ENCODE measurements at places on chromosomes 4 and X.

GRCh38 chr4:154622598-154622997 is 10.1 kb upstream of the FGG start:
- DNase-seq, result no peak

GRCh38 chr4:37749398-37749988 is 63.3 kb upstream of the RELL1 start:
- DNase-seq, result no peak

- no peak for DNase-seq
Observed at GRCh38 chr4:70714079-70714887, 7.5 kb upstream of the RUFY3 start.

DNA sequence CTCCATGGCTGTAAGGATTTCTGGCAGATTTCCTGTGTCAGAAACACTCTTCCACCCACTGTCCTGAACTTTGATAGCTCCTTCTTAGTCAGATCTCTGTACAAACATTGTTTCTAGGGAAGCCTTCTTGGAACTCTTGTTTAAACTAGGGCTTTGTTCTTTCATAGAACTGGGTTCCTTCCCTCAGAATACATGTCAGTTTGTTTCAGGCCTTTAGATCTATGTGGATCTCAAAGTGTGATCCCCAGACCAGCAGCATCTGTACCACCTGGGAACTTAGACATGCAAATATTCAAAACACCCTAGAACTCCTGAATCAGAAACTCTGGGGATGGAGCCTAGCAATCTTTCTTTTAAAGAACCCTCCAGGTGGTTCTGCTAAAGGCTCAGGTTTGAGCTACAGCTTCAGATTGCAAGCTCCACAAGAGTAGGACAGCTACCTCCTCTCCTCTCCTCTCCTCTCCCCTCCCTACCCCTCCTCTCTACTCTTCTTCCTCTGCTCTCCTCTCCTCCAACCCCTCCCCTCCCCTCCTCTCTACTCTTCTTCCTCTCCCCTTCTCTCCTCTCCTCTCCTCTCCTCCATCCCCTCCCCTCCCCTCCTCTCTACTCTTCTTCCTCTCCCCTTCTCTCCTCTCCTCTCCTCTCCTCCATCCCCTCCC is 12.7 kb downstream of the RASSF6 start:
- no peak for DNase-seq

DNA sequence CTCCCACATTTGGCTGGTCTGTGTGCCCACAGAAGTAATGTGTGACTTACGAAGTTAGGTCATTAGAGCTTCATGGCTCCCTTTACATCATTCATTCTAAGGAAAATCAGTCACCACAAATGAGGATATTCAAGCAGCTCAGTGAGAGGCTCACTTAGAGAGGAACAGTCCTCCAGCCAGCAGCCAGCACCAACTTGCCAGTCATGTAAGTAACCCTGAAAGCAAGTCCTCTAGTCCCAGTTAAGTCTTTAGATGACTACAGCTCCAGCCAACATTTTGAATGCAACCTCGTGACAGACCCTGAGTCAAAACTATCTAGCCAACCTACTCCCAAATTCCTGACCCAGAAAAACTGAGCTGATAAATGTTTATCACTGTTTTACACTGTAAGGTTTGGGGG is 71.3 kb downstream of the LRBA start:
- no peak for DNase-seq

DNA sequence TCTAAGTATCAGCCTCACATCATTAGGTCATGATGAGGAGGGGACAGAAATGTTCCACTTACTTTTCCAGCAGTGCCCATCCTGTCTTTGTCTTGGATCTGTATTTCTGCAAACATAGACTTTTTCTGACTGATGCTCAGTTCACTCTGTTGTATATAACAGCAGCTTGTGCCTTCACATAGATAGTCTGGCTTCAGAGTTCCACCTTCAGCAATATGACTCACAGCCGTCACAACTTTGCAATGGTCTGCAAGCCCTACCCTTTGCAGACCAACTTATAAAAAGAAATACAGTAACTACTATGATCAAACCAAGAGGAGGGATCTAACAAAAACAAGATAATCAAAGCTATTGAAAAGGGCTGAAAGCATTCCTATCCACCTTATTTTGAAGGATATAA is at the start of gene ADH7:
Gene ADH7, minus strand, starts transcription at position 189 of the 400 bp plus-strand sequence. Its CDS starts 109 bp downstream, at position 80.
- no peak for DNase-seq

- DNase-seq, result peak; percentile 25
Observed at GRCh38 chr4:118557298-118557851, 127.8 kb upstream of the METTL14 start.

DNA sequence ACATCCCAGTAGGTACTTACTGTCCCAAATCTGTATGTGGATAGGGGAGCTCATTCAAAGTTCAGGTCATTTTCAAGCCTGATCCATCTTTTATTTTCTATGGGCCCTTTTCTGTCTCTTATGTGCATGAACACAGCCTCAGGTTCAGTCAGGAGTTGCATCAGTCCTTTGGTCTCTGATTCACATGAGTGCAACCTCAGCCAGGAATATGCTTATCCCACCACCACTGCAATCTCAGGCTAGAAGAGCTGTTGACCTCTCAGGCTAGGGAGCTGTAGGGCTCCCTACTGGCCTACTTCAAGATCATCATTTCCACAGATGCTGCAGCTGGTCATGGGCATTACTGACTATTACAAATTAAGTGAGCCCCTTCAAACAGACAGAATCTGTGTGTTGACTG is 27.2 kb downstream of the AASDH start:
- no peak for DNase-seq

- no peak for DNase-seq
Observed at GRCh38 chr4:12897954-12898353, 586.2 kb downstream of the RAB28 start.

- DNase-seq, result no peak
Observed at GRCh38 chr4:180336494-180337090, 1906.6 kb upstream of the TENM3 start.

DNA sequence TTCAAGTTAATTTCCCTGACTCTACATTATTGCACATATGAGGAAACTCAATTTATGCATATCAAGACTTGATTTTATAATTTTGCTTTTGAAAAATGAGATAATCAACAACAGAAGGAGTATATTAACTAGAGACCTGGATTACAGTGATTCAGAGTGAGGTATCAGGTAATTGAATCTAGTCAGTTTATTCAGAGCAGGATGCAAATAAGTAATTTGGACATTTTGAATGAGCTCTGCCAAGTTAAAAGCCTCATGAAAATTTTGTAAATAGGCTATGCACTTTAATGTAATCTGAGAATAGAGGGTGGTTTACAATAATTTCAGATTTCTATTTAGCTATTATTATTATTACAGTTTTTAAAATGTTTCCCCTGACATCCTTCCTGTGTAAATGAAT is 203.7 kb upstream of the EMCN start:
- no peak for DNase-seq

DNA sequence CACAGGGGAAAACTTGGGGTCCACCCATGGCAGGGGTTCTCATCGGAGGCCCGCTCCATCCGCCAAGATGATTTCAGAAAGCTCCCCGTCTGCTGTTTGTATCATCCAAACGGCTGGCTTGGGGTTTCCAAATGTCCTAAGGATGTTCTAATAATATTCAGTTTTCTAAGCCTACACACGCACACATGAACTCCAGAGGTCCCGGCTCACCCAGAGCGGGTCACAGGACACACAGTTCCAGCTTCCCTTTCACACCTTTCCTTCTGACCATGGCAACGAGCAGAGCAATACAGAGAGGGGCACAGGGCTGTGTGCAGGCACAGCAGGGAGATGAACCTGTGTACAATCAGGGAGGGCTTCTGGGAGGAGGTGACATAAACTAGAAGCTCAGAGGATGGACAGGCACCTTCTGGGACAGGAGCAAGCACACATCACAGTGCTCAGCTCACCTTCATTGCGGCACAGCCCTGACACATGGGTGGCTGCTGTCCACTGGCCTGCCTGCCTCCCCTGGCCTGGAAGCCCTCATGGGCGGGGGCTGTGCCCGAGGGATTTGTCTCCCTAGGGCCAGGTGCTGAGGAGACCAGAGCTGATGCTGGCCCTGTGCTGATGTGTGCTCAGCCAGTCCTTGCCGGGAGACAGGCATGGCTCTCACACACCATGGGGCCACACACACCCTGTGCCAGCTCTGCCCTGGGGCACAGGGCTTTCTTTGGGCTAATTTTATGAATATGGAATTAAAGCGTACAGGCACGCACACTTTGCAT is 44.8 kb downstream of the ABLIM2 start:
- no peak for DNase-seq
